Hematopoietic multipotent progenitor cell treated with erythropoietin and hydrocortisone succinate and interleukin-3 and kit ligand, for 8 days (in vitro differentiated cells): ENCODE measurements at places on chromosomes 6 and 20.

DNA sequence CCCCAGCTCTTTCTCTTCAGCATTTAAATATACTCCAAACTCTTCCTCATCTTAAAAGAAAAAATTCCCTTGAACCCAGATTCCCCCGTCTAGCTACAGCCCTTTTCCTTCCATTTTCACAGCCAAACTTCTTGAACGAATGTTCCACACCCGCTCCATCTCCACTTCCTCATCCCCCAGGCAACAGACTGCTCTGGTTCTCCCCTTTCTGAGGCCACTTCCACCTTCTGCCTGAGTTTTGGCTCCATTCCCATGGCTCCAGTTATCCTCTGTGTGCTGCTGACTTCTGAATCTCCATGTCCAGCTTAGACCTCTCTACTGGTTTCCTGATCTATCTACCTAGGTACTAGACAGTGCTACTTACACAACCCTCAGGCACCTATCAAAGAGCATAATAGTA lies 106.4 kb downstream of the RALGAPA2 start:
- no peak for DNase-seq

GRCh38 chr20:54250691-54251090 lies 42.8 kb downstream of the PFDN4 start:
- no peak for DNase-seq

GRCh38 chr6:22583927-22584326 lies 14.6 kb downstream of the HDGFL1 start:
- DNase-seq: no peak

GRCh38 chr6:165272585-165272984 lies 36.8 kb downstream of the C6orf118 start:
- DNase-seq: no peak
